ENCODE measurements at places on chromosomes 5 and 9. TPM values are rescaled to one million over a fixed set of nuclear protein-coding genes. Genes with fewer than 3 reads are reported as not detected.

GRCh38 chr9:123026425-123026824 lies 7.0 kb upstream of the GPR21 start:
- DNase-seq: no peak

DNA sequence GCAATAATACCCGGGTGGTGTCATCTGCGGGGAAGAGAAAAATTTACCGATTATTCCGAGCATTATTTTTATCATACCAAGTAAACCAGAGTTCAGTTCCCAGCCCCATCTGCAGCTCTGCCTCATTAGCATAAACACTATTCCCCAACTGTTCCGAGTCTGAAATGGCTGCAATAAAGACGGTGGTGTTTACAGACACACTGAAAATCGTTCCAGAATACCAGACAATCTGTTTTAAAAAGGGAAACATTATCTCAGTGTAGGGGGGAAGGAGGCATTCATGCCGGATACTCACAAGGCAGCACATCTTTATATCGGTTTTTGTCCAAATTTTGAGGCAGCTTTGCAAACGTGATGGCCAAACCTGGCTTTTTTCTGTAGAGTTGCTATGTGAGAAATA lies 70.3 kb upstream of the EPB41L4B start:
- DNase-seq: no peak

DNA sequence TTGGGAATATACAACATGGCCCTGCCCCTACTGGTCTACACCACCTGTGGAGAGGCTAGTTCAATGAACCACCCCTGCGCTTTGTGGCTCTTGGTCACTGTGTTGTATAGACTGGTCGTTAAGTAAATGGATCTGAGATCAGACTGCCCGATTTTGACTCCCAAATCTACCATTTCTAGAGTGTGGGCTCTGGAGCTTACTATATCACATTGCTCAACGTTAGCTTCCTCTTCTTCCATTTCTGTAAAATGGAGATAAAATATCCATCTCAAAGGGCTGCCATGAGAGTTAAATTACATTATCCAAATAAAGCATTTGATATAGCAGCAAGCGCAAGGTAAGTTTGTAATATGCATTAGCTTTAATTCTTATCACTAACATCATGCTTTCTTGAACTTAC lies 52.7 kb upstream of the IFNK start:
- DNase-seq: no peak

- no peak for DNase-seq
Measured at GRCh38 chr9:96638606-96639364, 16.3 kb downstream of the PRXL2C start.

The VLDLR gene
- total RNA-seq: 20.5 TPM

DNA sequence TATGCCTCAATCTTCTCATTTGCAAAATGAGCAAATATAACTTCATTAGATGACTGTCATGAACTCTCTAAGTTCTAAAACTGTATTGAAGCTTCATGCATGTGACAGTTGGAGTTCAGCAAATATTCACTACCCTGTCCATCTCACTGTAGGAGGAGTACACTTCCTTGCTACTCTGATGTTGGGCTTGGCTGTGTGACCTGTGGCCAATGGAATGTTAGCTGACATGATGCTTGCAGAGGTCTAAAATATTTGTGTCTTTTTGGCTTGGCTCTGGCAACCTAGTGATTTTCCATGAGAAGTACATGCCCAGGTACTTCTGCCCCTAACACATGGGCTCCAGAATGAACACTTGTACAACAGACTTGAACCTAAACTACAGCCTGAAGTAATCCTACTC lies 203.1 kb upstream of the ANKH start:
- no peak for DNase-seq

DNA sequence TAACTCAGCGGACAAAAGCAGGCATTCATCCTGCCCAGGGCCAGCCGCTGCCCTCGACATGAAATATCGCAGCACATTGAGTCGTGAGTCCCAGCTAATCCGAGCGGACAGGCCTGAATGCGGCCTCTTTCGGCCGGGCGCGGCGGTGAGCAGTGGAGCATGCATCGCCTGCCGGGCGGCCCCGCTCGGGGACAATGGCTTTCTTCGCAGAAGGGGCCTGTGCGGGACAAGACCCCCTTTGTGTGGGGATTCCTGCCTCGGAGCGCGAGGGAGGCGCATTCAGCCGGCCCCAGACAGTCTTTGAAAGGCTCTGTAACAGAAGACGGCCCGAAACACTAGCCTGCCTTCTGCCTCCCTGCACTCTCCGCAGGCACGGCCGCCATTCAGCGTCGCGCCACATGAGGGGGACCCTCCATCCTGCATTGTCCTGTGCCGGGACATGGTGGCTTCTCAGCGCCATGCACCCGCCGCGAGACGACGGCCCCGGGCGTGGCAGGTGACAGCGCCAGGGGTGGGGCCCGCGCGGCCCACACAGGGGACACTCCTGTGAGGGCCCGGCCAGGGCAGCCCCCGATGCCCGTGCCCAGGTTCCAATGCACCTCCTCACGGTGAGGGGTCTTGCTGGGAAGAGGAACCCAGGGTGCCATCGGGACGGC lies 52.0 kb downstream of the EXD3 start:
- no peak for DNase-seq

The GFI1B gene
- total RNA-seq: not detected

The INSL6 gene
- not detected for total RNA-seq

- no peak for DNase-seq
Measured at GRCh38 chr5:173753307-173754168, 134.6 kb upstream of the CPEB4 start.

GRCh38 chr5:142878638-142879037 lies 108.5 kb downstream of the ARHGAP26 start:
- no peak for DNase-seq

DNA sequence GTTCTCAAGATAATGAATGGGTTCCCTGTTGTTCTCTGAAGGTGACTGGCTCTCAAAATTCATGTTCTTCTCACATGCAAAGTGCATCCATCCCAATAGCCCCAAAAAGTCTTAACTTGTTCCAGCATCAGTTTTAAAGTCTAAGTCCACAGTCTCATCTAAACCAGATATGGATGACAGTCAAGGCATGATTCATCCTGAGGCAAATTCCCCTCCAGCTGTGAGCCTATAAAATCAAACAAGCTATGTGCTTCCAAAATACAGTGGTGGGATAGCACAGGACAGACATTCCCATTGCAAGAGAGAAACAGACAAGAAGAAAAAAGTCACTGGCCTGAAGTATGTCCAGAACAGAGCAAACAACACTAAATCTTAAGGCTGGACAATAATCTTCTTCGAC lies 25.4 kb downstream of the FBXO10 start:
- DNase-seq: no peak

GRCh38 chr9:2727374-2727773 lies 10.1 kb downstream of the KCNV2 start:
- no peak for DNase-seq

DNA sequence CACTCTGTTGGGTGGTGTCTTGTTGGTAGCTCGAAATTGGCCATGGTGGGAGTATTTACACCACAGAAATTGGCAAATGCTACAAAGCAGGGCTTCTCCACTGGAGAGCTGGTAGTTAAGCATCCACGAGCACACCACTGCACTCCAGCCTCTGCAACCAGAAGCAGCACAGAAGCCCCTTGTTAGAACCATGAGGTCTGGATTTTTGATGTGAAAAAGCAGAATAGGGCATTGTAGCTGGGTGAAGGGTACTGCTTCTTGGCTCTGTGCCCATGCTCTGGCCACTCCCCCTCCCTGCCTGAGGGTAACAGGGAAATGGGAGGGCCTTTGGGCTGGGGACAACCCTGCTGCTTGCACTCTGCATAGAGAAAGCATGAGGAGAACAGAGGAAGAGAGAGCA lies 81.2 kb upstream of the UBTD2 start:
- no peak for DNase-seq

DNA sequence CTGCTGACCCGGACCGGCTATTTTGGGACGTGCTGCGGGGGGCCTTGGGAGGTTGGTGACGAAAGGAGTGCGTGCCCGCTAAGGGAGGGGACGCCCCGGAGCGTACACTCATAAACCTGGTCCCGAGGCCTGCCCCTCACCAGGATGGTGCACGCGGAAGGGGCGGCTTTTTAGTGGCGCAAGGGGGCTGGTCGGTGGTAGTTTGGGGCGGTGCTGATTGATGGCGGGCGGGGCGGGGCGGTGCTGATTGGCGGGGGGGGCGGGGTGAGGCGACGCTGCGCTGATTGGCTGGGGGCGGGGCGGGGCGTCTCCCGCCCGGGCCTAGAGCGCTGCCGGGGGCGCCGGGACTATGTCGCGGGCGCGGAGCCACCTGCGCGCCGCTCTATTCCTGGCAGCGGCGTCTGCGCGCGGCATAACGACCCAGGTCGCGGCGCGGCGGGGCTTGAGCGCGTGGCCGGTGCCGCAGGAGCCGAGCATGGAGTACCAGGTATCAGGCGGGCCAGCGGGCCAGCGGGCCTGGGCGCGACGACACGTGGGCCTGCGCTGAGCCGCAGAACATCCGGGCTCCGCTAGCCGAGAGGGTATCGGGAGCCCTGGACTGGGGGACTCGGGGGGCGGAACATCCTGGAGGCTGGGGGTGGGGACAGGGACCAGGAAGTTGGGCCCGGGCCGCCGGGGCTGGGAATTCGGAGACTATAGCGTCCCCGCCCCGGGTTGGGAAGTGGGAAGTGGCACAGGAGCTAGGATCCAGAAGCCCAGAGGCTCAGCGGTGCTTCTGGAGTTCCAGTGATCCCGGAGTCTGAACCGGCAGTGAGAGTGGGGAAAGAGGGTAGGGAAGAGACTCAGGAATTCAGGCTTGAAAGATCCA lies at the start of gene FPGS:
Gene FPGS (plus strand): TSS at position 307 of the 868 bp plus-strand sequence. CDS start 43 bp downstream, at position 350.
- DNase-seq: peak; percentile 93

The FBP1 gene
- total RNA-seq: not detected

DNA sequence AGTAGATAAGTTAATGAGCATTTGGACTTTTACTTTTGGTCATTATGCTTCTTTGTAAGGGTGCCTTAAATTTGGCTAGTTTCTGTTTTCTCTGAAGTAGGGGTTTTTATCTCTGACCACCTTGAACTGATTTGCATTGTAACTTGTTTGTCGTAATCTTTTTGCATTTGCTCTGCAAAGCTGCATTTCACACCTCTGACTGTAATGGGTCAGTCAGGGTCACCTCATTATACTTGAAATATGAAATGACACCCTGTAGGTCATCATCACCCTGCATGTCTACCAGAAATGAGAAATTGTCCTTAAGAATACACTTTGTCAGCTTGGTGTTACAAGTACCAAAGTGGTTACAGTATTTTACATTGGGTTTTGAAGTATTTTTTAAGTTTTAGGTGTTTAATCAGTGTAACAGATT lies 74.0 kb downstream of the KCNN2 start:
- DNase-seq: no peak

- no peak for DNase-seq
Measured at GRCh38 chr9:131521822-131522221, 9.2 kb downstream of the UCK1 start.

The NIPAL4 gene
- total RNA-seq: 2.3 TPM

DNA sequence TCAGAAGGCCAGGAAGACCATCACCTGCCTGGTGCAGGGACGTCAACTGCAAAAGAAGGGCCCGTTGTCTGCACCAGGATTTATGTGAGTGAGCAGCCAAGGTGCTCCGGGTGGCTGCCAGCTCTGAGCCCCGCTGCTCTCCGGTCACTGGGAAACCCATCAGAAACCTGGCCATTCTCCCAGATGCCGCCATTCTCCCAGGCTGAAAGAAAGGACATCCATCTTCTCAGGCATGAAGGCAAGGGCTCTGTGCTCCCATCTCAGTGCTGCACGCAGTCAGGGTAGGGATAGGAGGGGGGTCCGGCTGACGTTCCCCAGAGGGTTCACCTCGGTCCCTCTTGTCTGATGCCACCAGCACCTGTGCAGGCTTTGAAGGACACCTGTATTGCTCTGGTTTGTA lies 158.4 kb downstream of the ERCC6L2 start:
- DNase-seq: no peak

DNA sequence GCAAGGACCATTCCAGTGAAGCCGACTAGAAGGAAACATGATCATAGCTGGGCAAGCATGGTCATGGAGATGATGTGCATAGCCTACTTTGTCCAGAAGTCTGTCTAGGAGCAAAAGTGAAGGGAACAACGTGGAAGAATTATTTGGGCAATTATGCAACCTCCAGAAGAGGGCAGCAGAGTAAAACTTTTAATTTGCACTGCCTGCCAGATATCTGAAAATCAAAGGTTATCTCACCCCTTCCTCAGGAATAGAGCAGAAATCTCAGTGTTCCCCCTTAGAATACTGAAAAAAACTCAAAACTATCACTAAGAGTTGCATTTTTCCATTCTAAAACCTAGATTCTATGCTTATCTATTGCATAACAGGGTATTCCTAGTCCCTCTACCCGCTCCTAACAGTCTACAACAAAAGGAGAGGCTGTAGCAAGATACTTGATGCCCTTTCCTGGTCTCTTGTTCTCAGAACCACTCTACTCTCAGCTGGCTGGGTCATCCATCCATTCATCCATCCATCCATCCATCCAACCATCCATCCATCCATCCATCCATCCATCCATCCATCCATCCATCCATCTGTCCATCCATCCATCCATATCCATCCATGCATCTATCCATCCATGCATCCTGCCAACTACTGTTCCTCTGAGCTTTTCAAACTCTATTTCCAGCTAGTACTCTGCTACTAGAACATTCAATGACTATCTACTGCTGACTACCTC lies 8.4 kb upstream of the SETD9 start:
- no peak for DNase-seq

The NR5A1 gene
- not detected for total RNA-seq

The CCL19 gene
- not detected for total RNA-seq

GRCh38 chr9:130142641-130143040 lies 29.6 kb upstream of the NCS1 start:
- no peak for DNase-seq

DNA sequence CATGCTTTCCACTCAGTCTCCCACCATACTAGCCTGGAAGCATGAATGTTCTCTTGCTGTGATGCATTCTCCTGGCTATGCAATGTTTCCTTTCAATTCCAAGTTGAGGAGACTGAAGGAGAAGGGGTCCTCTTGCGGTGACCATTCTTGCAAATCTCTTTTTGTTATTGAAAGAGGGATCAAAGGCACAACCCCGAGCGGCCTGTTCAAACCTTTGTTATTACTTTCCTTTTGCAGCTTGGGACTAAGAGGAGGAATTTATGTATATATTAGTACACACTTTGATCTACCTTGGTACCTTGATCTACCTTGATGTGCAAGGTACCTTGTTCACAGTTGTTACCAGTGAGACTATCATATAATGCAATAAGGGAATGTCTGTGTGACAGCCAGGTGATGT lies 147.3 kb downstream of the KCTD16 start:
- no peak for DNase-seq

The LIX1 gene
- 0.48 TPM for total RNA-seq

DNA sequence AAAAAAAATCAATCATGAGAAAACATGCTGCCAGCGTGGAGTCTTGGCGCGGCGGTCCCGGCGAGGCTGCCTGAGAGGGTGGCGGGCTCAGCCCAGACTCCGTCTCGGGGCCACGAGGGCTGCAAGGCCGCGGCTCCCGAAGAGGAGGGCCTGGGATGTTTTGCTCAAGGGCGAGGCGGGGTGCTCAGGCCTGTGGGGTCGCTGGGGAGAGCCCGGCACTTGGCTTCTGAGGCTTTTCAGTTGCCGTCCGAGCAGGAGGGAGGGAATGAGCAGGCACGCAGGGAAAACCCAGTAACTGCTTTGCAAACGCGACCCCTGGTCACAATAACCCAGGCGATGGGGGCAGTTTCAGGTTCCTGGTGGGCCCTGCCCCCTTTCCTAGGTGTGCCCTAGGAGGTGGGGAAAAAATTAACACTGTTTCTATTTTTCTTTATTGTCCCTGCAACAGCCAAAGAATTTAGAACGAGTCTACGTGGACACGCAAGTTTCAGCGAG lies 3.2 kb upstream of the IRX2 start:
- no peak for DNase-seq

The NEUROG1 gene
- total RNA-seq: not detected

GRCh38 chr9:135294836-135295235 lies 184.7 kb upstream of the PPP1R26 start:
- DNase-seq: peak; percentile 70

The SHB gene
- 16.7 TPM for total RNA-seq

The OR1J2 gene
- total RNA-seq: not detected

The ADAMTS12 gene
- 15.5 TPM for total RNA-seq
